ENCODE measurements at places on chromosomes 5 and 9. TPM values are rescaled to one million over a fixed set of nuclear protein-coding genes. Genes with fewer than 3 reads are reported as not detected.

DNA sequence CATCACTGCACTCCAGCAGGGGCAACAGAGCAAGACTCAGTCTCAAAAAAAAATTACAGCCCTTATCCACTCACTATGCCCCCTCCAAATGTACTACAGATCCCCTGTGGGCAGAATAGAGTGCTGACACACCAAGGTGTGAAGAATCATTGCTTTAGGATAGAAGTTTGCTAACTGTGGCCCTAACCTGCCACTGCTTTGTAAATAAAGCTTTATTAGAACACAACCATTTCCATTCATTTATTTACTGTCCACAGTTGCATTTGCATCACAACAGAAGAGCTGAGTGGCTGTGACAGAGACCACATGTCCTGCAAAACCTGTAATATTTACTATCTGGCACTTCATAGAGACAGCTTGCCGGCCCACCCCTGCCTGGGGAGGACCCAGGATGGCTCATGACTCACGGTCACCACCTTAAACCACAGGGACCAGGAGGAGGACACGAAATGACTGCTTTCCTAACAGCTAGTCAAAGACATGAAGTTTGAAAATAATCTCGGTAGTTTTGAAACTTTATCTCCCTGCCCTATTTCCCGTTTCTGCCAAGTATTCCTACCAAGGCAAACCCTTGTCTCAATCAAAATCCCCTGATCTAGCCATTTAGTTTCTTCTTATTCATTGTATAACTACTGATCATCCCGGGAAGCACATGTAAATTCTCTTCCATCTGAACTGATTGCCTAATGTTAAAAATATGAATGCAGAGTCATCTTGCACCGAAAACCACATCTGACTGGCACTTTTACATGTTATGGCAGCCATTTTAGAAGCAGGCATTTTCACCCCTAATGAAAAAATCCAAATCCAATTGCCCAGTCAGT is 206.1 kb downstream of the SLIT3 start:
- peaks cover 8% of the 10 kb centered on the region for H3K27me3 ChIP-seq
- DNase-seq = no peak
- H3K27ac ChIP-seq = no peak overlapping the region

DNA sequence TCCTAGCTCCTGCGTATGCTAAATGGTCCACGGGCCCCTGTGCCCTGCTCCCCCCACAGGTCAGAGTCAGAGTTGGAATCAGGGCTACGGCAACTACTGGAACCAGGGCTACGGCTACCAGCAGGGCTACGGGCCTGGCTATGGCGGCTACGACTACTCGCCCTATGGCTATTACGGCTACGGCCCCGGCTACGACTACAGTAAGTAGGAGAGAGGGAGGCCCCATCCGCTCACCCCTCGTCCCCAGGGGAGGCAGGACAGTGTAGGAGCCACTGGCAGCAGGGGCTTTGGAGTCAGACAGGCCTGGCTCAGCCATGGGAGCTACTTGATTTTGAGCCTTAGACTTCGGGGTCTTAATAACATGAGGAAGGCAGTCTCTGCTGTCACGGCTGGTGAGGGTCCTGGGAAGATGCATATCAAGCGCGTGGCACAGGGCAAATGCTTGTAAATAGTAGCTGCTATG is 5.8 kb downstream of the HNRNPAB start:
- H3K27me3 ChIP-seq = no peaks in the 10 kb centered on the region
- H3K4me3 ChIP-seq = no peak overlapping the region
- peak overlapping the region; percentile 71 for H3K27ac ChIP-seq
- H3K4me1 ChIP-seq = peaks cover 18% of the 10 kb centered on the region
- H3K36me3 ChIP-seq = peaks cover 34% of the 10 kb centered on the region

The HDHD3 gene
- 83.9 TPM for total RNA-seq

- no peaks in the 10 kb centered on the region for H3K4me1 ChIP-seq
- H3K27me3 ChIP-seq = no peaks in the 10 kb centered on the region
- H3K4me3 ChIP-seq = no peak overlapping the region
- no peaks in the 10 kb centered on the region for H3K36me3 ChIP-seq
- H3K27ac ChIP-seq = no peak overlapping the region
Observed at GRCh38 chr5:72378639-72379289, 58.6 kb downstream of the PTCD2 start.

DNA sequence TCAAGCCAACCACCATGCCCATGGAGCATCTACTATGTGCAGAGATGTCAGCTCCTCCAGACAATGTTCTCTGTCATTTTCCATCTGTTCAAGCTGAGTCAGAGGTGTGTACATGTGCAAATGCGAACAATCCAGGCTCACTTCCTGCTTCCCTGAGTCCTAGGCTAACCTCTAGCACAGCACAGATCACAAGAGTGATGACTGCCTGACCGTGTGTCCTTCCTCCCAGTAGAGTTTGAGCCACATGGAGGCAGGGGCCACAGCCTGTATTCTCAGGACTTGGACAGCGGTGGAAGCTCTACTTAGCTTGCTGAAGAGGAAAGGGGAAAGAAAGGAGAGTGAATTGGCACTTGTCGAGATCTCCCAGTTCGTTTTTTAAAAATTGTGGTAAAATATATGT is 87.2 kb downstream of the KCNIP1 start:
- H3K27me3 ChIP-seq = peaks cover 7% of the 10 kb centered on the region
- no peak for DNase-seq
- H3K4me1 ChIP-seq = no peaks in the 10 kb centered on the region

The CEL gene
- total RNA-seq = 5.2 TPM

The DIPK1B gene
- 51.3 TPM for total RNA-seq

DNA sequence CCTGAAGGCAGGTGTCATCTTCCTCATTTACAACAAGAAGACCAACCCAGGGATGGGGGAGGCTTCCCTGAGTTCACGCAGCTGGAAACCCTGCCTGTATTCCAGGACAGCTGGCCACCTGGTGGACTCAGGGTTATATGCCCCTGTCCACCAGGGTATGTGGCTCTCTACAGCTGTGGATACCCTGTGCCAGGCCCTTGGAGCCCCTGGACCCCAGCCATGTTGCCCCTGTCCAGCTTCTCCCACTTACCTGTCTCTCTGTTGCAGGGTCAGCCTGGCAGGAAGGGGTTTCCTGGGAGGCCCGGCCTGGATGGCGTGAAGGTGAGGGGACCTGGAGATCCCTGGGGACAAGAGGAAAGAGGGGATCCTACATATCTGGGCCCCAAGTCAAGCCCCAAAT is 79.7 kb upstream of the ORM1 start:
- H3K27ac ChIP-seq = no peak overlapping the region
- H3K36me3 ChIP-seq = peaks cover 20% of the 10 kb centered on the region
- no peak for DNase-seq
- no peaks in the 10 kb centered on the region for H3K27me3 ChIP-seq

The OR5C1 gene
- not detected for total RNA-seq

GRCh38 chr9:123299558-123300126 is 31.3 kb upstream of the STRBP start:
- H3K27me3 ChIP-seq = peaks cover 13% of the 10 kb centered on the region
- H3K27ac ChIP-seq = peak overlapping the region; percentile 53
- no peak overlapping the region for H3K4me3 ChIP-seq
- DNase-seq = no peak
- no peaks in the 10 kb centered on the region for H3K36me3 ChIP-seq

DNA sequence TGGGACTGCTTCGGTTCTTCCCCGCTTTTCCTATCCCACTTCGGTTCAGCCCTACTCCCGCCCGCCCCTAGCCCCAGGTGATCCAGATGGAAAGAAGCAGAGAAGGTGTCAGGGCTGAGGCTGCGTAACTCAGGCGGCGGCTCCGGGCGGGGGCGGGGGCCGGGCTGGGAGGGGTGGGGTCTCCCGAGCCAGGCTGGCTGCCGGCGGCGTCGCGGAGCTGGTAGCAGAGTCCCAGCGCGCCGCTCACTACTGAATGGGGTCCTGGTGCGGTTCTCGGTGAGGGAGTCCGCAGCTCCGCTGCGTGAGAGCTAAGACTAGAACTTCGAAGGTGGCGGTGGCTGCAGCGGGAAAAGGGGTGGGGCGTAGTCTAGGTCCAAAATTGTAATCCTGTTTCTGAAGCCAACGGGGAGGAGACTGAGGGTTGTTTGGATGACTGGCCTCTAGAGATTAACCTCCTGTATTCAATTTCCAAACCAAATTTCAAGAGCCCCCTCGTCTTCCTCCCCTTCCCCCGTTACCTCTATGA is 1.4 kb downstream of the PRR16 start:
- H3K36me3 ChIP-seq = no peaks in the 10 kb centered on the region
- H3K4me1 ChIP-seq = peaks cover 4% of the 10 kb centered on the region
- H3K4me3 ChIP-seq = peak overlapping the region; percentile 72
- peaks cover 70% of the 10 kb centered on the region for H3K27me3 ChIP-seq
